ENCODE measurements at places on chromosomes 12 and 14.

- no peak for DNase-seq
Measured at GRCh38 chr14:74504874-74505720, 11.5 kb downstream of the ISCA2 start.

GRCh38 chr14:73491256-73492042 lies 716 bp downstream of the RIOX1 start:
- DNase-seq: peak; percentile 6

- no peak for DNase-seq
Measured at GRCh38 chr12:18340786-18341185, 79.5 kb downstream of the PIK3C2G start.

DNA sequence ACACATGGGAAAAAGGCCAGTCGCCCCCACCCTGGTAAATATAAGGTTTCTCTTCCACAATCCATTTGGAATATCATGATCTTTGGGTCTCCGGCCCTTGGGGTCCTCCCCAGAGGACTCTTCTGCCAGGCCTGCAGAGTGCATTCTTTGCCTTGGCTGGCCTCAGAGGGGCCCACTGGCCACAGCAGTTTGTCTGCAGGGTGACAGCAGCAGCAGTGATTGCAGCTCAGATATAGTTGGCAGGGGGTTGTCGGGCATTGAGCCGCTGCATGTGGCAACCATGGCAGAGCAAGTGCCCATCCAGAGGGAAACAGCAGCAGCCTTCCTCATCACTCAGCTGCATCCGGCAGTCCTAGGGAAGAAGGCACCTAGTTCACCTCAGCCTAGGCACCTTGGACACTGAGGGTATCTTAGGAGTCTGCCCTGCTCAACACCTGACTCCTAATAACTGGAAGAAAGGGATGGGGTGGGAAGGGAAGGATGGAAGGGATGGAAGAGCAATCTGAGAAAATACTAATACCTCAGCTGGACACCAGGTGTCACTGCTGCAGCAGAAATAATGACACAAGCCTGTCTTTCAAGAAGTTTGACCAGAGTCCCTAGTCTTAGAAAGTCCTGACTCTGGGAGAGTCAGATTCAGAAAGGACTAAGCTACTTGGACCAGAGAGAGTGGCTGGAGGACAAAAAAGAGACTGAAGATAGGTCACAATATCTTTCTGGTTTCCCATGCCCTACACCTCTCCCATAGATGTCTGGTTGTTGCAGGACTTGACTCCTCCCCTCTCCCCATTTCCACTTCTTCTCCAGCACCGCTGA lies 8.9 kb downstream of the AJUBA start:
- DNase-seq: no peak

- DNase-seq: no peak
Measured at GRCh38 chr12:2151391-2151790, 98.6 kb downstream of the CACNA1C start.

DNA sequence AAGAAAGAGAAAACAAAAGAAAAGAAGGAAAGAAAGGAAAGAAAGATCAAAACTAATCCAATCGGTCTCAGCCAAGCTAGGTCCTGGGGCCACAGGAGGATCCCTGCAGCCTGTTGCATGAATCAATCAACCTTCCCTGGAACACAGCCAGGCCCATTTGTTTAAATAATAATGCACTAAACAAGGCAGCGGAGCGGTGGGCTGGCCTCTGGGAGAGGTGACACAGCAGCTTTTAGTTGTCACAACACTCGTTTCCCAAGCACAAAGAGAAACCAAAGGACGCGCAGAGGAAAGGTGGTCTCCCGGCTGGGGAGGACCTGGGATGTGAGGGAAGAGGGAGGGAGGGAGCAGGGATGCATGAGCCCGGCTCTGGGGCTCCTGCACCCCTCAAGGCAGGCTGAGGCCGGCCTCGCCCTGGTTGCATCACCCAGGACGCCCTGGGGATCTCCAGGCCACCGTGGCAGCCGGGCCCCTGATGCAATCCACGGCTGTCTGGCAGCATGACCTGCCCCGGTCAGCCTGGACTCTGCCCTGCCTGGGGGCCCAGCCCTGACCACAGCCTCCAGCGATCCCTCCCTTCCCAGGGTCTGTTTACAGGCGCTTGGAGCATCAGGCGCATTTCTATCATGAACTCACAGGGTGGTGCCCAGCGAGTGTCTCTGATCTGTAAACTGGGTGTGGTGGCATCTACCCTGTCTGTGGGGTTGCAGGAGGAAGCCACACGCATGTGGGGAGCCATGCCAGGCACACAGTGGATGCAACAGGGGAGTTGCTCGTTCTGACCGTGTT lies 32.5 kb downstream of the MMP17 start:
- DNase-seq: peak; percentile 23

DNA sequence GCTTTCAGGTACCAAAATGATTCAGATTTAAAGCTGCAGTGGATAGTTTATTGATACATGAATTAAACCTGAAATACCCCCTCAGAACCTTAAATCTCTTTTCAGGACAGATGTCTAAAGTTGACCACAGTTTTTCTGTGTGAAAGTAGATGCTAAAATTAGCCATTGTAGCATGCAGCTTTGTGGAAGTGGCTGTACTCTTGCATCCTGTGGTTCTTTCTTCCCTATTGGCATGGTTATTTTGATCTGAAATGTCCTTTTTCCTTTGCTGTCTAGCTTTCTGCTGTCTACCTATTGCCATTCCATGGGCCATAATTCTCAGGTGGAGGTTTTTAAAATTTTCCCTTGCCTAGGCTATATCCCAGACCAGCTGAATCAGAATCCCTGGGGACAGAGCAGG lies 455.6 kb downstream of the ZFP36L1 start:
- no peak for DNase-seq

DNA sequence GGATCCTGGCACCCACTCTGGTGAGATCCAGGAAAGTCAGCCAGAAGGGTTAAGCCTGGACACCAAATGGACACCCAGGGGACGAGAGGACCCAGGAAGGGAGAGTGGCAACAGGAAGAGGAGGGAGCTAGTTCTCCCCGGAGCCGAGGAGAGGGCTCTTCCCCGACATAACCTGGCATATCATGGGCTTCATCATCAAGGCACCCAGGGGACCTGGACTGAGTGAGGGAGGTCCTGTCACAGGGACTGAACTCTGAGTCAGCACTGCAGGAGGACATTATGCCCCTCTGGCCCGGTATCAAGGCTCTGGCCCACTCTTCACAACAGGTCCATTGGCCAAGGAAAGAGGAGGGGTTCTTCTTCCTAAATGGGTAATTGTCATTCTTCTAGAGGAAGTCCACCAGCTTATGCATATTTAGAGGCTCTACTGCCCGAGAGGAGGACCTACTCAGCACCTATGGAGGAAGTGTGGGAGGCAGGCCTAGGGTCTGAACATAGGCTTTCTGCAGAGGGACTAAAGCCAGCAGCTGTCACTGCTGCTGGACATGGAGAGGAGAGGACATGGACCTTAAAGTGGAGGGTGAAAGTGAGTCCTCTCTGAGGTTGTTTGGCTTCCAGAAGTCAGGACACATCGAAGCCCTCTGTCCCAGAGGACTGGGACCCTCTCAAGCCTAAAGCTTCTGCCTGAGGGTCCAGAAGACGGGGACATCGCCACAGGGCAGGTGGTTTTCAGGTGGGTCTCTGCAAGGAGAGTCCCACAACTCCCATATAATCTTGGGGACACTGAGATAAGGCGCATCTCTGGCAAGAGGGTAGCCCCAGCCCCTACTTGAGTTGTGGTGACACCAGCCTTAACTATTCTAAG lies 18.6 kb downstream of the ISCA2 start:
- DNase-seq: no peak

DNA sequence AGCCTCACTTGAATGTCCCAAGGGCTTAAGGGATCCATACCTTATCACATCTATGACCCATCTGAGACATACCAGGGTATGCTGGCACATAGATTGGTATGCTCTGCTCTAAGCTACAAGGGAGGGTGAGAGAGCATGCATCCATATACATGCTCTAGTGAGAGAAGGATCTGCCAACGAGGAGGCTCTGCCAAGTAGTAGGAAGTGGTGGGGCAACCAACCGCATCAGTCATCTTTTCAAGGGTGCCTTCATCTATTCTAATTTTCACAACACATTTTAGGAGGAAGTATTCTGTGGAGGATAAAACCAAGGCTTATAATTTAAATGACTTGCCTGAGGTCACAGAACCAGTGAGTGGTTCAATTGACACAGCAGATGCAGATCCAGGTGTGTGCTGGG lies 6.6 kb upstream of the PPM1A start:
- DNase-seq: no peak

DNA sequence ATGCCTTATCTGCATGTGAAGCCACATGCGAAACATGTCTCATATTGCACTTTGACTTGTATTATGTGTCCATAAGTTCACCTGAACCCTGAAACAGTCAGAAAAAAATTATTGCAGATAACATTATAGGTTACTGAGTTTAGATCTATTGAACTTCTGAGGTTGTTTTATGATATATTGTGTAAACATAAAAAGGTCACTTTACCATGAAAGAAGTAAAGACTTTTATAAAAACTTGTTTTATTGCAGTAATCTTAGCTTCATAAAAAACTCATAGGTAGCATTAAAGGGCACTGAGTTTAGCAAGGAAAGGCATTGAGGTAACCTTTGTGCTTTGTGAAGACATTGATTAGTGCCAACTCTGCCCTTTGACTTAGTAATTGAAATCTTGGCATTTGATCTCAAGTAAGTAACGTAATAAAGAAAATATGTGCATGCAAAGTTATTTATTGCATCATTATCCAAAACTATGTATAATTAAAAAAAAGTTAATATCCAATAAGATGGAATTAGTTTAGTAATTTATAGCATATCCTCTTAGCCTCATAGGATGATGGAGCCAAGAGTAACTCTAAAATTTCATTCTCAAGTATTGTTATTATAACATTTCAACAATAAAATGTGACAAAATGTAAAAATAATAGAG lies 313.3 kb upstream of the ATP2B1 start:
- no peak for DNase-seq

GRCh38 chr12:56476972-56477432 lies 8.6 kb downstream of the SPRYD4 start:
- no peak for DNase-seq

- DNase-seq: no peak
Measured at GRCh38 chr14:38056270-38056669, 151.4 kb upstream of the SSTR1 start.

DNA sequence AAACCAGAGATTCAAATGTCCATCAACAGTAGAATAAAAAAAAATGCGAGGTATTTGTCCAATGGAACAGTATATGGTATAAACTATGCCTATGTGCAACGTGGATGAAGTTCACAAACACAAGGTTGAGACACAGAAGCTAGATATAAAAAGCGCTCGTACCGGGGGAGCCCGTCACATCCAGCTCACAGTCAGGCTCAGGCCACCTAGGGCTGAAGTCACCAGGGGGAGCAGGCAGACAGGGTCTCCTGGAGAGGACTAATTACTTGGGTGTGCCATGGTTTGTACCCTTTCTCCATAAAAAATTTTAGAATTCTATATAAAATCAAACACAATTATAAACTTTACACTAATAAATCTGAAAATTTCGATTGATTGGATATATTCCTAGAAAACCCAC lies 13.6 kb downstream of the AHNAK2 start:
- DNase-seq: no peak

GRCh38 chr12:93500667-93501066 lies 33.4 kb downstream of the MRPL42 start:
- DNase-seq: no peak

- no peak for DNase-seq
Measured at GRCh38 chr12:54413284-54414190, 5.5 kb downstream of the ITGA5 start.

GRCh38 chr12:52903285-52903854 lies 1.5 kb downstream of the KRT8 start:
- peak; percentile 79 for DNase-seq

DNA sequence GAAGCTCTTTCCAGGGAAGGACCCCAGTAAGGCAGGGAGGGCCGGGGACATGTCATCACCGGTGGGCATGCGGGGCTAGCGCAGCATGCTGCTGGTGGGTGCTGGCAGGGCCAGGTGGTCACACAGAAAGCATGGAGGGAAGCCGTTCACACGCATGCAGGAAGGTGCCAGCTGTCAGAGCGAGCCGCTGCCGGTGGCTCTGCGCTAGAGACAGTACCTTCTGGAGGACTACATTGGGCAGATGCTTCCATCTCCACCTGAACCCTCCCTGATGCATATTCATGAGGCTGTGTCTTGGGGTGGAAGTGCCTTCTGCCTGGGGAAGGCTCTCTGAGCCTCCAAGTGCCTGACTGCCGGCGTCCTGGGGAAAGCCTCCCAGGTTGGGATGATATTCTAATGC lies 203.8 kb downstream of the CALM1 start:
- no peak for DNase-seq

GRCh38 chr12:117321572-117321971 lies 39.9 kb downstream of the NOS1 start:
- no peak for DNase-seq

DNA sequence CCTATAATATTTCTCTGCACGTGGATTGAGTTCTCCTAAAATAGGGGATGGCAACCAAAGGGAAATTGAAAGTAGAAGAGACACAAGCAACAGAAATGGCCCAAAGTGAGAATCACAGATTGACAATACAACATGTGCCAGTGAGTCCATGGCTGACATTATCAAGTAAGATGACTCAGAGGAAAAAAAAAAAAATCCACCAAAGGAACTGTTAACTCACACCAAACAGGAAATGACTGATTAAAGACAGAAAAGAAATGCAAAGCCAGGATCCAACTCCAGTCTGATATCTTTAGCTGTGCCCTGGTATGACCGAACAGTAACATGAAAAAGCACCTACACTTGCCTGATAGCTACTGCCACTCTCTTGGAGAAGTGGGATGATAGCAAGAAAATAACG lies 485.0 kb downstream of the PRKD1 start:
- no peak for DNase-seq

DNA sequence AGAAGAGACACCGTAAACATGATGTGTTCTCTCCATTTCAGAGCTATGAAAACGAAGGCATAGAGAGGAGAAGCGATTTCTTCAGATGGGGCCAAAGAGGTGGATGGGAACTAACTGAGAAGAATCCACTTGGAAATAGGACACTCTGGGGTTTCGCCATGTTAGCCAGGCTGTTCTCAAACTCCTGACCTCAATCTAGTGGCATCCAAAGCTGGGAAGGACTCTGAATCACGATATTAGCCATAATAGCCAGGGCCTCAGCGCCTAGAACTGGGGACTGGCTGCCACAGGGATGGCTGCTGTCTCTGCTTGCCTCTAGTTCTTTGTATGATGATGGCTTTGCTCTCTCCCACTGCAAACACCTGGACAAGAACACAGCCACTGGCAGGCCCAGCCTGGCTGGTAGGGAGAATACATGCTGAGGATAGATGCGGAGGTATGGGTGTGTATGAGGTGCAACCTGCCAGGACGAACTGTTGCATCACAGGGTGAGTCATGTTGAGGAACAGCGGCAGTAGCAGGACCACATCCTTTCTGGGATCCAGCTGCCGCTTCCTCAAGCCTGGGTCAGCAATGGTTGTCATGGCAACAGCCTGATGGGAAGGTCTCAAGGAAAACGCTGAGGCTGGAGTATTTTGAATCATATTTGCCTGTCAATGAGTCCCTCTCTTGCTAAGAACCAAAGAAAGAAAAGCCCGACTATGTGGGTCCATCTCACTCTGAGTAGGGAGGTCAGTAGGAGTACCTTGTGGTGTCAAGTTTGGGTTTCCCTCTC lies 31.1 kb downstream of the CCDC177 start:
- DNase-seq: no peak

- no peak for DNase-seq
Measured at GRCh38 chr12:48356041-48356768, 5.5 kb upstream of the ZNF641 start.

- DNase-seq: no peak
Measured at GRCh38 chr12:119835068-119835467, 42.1 kb downstream of the CIT start.

Measured in NCI-H1930 (cell line).